ENCODE measurements at places on chromosomes 4 and X.
A peak's percentile ranks its signal among the peaks of the same experiment; 100 is the strongest.

DNA sequence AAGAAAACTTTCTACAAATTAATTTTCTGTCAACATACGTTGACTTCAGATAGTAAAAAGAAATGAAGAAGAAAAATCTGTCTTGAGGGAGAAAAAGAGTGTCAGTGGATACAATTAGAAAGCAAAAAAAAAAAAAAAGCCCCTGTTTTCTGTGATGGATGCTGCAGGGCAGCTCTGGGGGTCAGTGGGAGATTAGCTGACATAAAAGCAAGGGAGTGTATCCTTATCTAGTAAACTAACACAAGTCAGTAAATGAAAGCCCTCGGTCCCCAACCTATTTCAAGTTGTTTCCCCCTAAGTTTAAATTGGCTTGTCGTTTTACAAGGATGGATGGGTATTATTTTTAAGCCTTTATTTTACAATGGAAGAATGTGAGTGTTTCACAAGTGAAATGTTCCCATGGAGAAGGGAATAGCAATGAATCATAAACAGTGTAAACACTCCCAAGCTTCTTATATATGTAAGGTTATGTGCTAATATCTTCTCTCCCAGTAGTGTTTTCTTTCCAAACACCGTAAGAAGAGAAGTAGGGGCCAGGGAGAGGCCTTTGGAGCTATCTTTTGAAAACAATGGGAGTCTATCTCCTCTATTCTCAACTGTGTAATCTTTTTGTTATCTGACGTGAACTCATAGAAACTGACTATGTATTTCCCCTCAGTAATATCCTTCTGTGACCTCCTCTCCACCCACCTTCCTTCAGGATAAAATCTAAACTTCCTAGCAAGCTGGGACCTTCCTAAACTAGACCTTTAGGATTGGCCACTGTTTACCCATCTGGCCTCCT lies 347.7 kb downstream of the FBXO8 start:
- H3K27ac ChIP-seq: no peak overlapping the region
- no peaks in the 10 kb centered on the region for H3K4me1 ChIP-seq
- H3K4me3 ChIP-seq: no peak overlapping the region
- DNase-seq: no peak
- no peaks in the 10 kb centered on the region for H3K27me3 ChIP-seq
- H3K36me3 ChIP-seq: no peaks in the 10 kb centered on the region

GRCh38 chrX:21730026-21730425 lies 27.9 kb downstream of the SMPX start:
- no peak overlapping the region for H3K27ac ChIP-seq
- no peak overlapping the region for H3K4me3 ChIP-seq
- no peaks in the 10 kb centered on the region for H3K36me3 ChIP-seq
- H3K27me3 ChIP-seq: no peaks in the 10 kb centered on the region
- H3K4me1 ChIP-seq: no peaks in the 10 kb centered on the region
- no peak for DNase-seq

GRCh38 chr4:86960557-86960961 lies 25.7 kb downstream of the AFF1 start:
- no peak for DNase-seq
- peaks cover 26% of the 10 kb centered on the region for H3K36me3 ChIP-seq
- H3K4me1 ChIP-seq: peaks cover 16% of the 10 kb centered on the region
- H3K27ac ChIP-seq: no peak overlapping the region
- H3K27me3 ChIP-seq: no peaks in the 10 kb centered on the region

- no peaks in the 10 kb centered on the region for H3K27me3 ChIP-seq
- H3K4me1 ChIP-seq: no peaks in the 10 kb centered on the region
- DNase-seq: no peak
- no peak overlapping the region for H3K4me3 ChIP-seq
Observed at GRCh38 chr4:94160774-94161173, 46.9 kb upstream of the SMARCAD1 start.

DNA sequence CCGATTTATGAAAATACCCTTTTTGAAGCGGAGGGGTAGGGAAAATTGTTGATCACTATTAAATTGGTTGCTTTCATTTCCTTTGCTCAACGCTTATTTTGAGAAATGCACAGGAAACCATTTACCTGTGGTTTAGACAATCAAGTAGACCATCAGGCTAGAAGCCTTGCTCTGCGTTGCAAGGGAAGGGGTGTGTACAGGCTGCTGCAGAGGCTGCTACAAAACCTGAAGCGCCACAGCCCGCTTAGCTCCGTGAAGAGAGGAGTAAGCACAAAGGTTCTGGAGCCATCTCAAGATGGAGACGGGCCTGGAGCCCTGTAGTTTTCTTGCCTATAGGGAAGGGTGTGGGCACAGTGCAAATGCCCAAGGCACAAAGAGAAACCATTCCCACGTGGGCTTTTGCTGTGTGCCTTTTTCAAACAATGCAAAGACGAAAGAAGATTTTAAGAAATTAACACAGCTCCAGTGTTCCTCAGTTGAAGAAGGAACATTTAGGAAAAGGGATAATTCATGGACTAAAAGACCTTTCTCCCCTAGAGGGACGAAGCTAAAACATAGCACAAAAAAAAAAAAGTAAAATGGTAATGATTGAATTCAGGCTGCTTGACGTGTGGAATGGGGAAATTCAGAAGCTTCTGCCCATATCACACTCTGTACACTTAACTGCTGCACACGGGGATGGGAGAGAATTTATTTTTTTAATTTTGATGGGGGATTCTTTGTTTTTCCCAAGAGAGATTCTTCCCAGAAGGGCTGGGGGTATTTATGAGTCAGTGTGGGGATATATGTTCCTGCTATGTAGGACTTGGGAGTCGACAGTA lies 3.5 kb downstream of the TMSB4X start:
- peak; percentile 81 for DNase-seq
- H3K27me3 ChIP-seq: peaks cover 14% of the 10 kb centered on the region
- H3K4me3 ChIP-seq: peak overlapping the region; percentile 97
- peaks cover 44% of the 10 kb centered on the region for H3K4me1 ChIP-seq

GRCh38 chrX:128653524-128654060 lies 601.4 kb upstream of the ACTRT1 start:
- no peak overlapping the region for H3K4me3 ChIP-seq
- no peak for DNase-seq

GRCh38 chr4:185128272-185129119 lies 14.6 kb upstream of the SLC25A4 start:
- H3K4me1 ChIP-seq: peaks cover 7% of the 10 kb centered on the region
- H3K36me3 ChIP-seq: no peaks in the 10 kb centered on the region
- peaks cover 73% of the 10 kb centered on the region for H3K27me3 ChIP-seq
- DNase-seq: peak; percentile 37
- H3K4me3 ChIP-seq: peak overlapping the region; percentile 55
- H3K27ac ChIP-seq: no peak overlapping the region

DNA sequence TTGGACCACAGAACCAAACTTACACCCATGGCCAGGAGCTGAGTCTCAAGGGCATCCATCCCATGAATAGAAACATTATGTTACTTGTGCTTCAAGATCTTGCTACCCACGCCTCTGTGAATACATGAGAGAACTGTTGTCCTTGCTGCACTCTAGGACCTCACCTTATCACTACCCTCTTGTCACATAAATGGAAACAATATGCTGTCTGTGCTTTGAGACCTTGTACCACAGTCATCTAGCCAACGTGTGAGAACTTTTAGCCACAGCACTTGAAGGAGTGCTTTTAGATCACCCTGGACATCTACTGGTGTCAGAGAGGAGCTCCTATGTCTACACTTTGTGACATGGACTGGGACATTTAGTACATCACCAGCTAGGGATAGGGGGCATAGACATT lies 30.7 kb upstream of the HUWE1 start:
- H3K27ac ChIP-seq: peak overlapping the region; percentile 99
- H3K36me3 ChIP-seq: peaks cover 7% of the 10 kb centered on the region
- H3K4me1 ChIP-seq: peaks cover 63% of the 10 kb centered on the region
- DNase-seq: no peak
- no peak overlapping the region for H3K4me3 ChIP-seq

DNA sequence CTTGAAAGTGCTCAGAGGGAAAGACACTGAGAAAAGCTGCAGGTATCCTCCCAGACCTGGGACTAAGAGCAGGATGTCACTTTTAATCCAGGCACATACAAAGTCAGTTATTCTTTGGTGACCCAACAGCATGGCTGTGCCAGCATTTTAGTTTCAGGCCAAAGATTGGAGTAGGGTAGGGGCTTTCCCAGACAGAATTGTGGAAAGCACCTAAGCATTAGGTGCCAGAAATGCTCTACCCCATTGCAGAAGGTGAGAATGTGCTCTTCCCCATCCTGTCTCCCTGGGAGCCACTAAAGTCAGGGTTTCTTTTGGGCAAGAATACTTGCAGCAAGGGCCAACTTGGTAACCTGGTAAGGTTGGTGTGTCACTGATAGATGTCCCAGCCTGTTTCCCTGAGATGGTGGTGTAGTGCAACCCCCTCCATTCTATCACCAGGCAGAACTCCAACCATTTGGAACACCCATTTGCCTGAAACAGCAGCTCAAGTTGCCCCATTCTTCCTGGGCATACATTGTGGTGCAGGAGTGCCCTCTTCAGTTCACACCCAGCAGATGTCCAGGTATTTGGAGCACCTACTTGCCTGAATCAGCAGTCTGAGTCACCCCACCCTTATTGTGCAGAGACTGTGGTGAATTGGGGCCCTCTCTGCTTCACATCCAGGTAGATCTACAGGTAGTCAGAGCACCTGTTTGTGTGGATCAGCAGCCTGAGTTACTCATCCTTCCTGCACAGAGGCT lies 183.5 kb downstream of the ZC4H2 start:
- H3K4me3 ChIP-seq: no peak overlapping the region
- DNase-seq: no peak
- no peak overlapping the region for H3K27ac ChIP-seq
- no peaks in the 10 kb centered on the region for H3K4me1 ChIP-seq
- H3K27me3 ChIP-seq: no peaks in the 10 kb centered on the region

DNA sequence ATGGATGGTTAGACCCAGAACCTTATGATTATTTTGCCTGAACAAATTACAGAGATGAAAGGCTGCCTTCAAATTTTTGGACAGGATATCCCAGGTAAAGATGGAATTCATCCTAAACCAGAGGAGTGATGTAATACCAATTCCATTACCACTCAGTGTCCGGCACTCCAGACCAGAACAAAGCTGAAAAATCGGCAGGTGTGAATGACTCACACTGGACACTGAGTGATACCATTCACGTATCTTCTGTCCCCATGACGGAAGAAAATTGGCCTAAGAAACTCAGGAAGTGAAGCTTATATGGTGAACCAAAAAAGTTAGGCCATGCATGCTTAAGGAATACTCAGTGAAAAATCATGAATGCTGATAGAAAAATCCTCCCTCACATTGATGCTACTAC lies 34.5 kb downstream of the PALLD start:
- no peak overlapping the region for H3K27ac ChIP-seq
- no peak overlapping the region for H3K4me3 ChIP-seq
- H3K4me1 ChIP-seq: no peaks in the 10 kb centered on the region
- peaks cover 11% of the 10 kb centered on the region for H3K27me3 ChIP-seq
- H3K36me3 ChIP-seq: no peaks in the 10 kb centered on the region
- no peak for DNase-seq

GRCh38 chr4:92091335-92091734 lies 212.4 kb upstream of the GRID2 start:
- no peaks in the 10 kb centered on the region for H3K36me3 ChIP-seq
- no peak for DNase-seq
- H3K4me1 ChIP-seq: no peaks in the 10 kb centered on the region

- H3K27ac ChIP-seq: no peak overlapping the region
- H3K36me3 ChIP-seq: no peaks in the 10 kb centered on the region
- no peak overlapping the region for H3K4me3 ChIP-seq
Observed at GRCh38 chr4:21656832-21657231, 291.7 kb downstream of the KCNIP4 start.

GRCh38 chrX:118016422-118016821 lies 100.2 kb downstream of the KLHL13 start:
- no peak overlapping the region for H3K4me3 ChIP-seq
- no peak overlapping the region for H3K27ac ChIP-seq

DNA sequence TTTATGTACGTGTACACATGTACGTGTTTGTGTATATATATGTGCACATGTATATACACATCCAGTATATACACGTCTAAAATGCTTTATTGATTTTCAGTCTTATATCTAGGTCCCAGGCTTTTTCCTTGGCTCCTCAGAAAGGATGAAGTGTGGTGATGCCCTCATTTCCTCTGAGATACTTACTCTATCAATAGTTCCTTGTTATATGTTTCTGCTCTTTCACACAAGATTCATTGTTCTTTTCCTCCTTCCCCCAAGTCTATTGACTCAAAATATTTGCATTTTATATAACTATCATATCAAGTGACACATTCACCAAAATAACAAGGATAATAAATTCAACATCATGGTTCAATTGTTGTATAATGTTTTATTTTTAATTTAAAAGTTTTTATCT lies 359.2 kb downstream of the EPHA5 start:
- no peaks in the 10 kb centered on the region for H3K36me3 ChIP-seq
- no peak overlapping the region for H3K27ac ChIP-seq
- H3K27me3 ChIP-seq: no peaks in the 10 kb centered on the region
- H3K4me1 ChIP-seq: no peaks in the 10 kb centered on the region
- no peak for DNase-seq
- H3K4me3 ChIP-seq: no peak overlapping the region

GRCh38 chr4:127988638-127989037 lies 23.4 kb downstream of the ABHD18 start:
- no peak overlapping the region for H3K4me3 ChIP-seq
- no peaks in the 10 kb centered on the region for H3K27me3 ChIP-seq
- H3K36me3 ChIP-seq: peaks cover 32% of the 10 kb centered on the region
- H3K27ac ChIP-seq: no peak overlapping the region
- peaks cover 11% of the 10 kb centered on the region for H3K4me1 ChIP-seq
- DNase-seq: no peak

DNA sequence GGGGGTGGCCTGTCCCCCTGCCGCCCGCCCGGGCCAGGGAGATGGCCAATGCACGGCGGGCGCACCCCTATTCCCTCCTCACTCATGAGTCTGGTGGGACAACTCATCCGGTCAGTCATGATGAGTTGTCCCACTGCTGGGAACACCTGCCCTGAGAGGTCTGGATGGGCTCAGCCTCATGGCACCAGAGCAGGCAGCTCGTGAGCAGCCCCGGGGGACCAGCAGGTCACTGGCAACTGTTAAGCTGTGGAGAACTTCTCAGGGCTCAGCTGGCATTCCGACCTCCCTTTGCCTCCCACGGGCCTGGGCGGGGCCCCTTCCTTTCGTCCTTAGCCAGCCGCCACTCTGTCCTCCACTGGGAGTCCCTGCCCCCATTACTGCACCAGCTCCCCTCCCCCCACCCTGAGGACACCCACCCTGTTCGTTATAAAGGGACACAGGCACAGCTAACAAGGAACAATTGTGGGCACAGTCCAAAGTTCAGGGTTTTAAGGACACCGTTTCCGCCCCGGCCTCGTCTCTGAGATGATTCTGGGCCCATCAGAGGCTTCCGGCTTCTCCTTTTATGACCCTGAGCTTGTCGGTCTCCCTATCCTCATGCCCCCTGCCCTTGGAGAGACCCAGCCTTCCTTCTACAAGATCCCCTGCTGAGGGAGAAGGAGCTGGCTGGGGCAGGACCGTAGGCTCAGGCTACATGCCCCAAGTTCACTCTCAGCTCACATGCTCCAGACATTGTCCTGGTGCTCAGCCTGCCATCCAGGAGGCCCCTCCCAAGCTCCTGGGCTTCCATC lies 14.6 kb upstream of the KIAA0232 start:
- no peaks in the 10 kb centered on the region for H3K36me3 ChIP-seq
- H3K27ac ChIP-seq: no peak overlapping the region
- H3K27me3 ChIP-seq: peaks cover 45% of the 10 kb centered on the region
- H3K4me1 ChIP-seq: peaks cover 13% of the 10 kb centered on the region
